ENCODE measurements at places on chromosomes 13 and 19.

- DNase-seq: no peak
These were observed 21.7 kb downstream of the MYH14 start for GRCh38 chr19:50224986-50225747.

- DNase-seq: no peak
These were observed 68.0 kb upstream of the GPR183 start for GRCh38 chr13:99374994-99375737.

DNA sequence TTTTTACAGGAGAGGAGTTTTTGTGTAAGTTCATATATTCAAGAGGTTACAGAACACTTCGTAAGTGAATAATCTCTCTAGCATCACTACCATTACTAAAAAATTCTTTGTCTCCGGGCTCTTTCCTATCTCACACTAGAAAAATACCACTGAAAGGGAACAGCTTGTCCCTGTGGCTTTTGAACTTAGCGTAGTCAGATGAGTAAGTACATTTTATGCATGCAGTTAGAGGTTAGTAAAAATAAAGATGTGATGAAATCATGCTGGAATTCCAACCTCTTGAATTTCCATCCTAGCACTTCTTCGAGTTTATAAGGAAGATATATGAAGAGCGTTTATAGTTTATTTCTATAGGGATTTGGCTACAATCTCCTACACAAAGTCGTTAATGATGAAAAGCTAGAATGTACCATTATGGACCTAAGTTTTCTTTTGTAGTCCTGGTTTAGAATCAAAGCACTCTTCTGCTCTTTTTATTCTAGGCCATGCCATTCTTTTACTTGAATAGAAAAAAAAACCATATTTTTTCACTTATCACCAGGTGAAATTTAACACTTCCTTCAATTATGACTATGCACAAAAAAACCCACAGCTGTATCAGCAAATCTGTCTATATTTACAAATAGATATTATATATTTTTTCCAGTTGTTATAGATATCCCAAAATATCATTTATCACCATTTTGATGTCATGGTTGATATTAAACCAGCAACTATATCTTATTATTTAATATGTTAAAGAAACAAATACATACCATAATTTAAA, 139.9 kb upstream of the PCDH9 start:
- no peak for DNase-seq

DNA sequence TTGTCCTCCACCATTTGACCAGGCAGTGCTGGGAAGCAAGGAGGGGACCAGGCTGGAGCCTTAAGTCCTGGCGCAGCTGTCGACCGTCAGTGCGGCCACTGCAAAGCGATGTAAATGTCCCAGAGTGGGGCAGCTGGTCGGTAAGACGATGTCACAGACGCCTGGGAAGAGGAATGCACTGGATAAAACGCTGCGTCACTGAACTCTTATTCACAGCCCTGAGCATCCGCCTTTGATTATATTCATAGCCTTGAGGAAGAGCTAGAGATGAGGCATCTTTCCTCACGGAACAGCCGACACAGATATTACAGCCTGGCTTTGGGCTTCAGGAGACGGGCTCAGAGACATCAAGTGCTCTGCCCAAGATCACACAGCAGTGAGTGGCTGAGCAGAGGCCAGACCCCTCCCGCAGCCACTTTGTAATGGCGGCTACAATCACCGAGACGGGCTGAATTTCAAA, 17.6 kb upstream of the TUBGCP3 start:
- no peak for DNase-seq

DNA sequence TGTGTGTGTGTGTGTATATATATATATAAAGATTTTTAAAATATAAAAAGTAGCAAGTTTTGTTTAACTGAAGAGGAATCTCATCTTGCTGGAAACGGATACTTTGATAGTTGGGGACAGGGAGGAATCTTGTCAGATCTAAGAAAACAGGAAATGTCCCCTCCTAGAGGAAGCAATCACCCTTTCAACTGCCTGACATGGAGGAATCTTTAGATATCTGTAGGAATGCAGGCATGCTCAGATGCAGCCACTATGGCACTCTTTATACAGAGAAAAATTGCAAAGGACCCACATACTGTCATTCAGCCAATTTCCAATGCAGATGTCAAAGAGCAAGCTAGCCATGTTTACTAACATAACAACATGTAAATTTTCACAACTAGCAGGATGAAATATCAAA, 38.8 kb downstream of the ZNF611 start:
- no peak for DNase-seq

GRCh38 chr19:18612051-18612771, 459 bp upstream of the TMEM59L start:
- DNase-seq: no peak

- no peak for DNase-seq
These were observed 3.0 kb upstream of the WDFY2 start for GRCh38 chr13:51581148-51581820.

GRCh38 chr19:11890634-11891033, 3.1 kb downstream of the ZNF69 start:
- DNase-seq: no peak

DNA sequence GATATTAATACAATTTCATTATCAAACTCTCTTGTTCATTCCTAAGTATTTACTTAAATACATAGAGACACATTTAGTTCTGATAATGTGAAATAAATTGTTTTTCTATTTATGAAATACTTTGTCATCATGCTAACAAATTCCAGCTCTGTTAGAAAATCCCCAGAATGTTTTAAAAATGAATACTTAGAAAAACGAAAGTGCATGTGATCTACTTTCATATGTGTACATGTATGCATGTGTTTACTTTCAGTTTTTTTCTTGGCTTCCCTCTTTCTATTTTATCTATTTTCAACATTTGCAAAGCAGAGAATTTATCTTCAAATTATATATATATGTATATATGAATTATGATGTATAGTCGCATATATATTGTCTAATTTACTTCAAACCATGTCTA, 1110.0 kb upstream of the PCDH20 start:
- no peak for DNase-seq

DNA sequence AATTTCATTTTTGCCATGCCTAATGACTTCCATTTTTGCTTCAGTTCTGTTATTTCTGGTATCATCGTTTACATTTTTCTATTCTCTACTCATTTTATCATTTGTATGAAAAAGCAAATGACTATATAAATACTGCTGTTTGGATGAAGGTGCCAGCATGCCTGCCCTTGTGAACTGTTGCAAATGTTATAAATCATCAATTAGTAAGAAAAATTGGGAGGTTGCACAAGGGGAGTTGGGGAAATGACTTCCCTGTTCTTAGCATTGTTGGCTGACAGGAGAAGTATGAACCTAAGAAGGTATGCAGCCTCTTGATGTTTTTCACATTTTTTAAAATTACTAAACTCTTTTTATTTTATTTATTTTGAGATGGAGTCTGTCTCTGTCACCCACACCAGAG, 15.1 kb downstream of the SAFB start:
- DNase-seq: no peak

- no peak for DNase-seq
These were observed 5.8 kb downstream of the KIRREL2 start for GRCh38 chr19:35862528-35862927.

GRCh38 chr13:77177646-77178045, 149.2 kb downstream of the MYCBP2 start:
- DNase-seq: no peak

DNA sequence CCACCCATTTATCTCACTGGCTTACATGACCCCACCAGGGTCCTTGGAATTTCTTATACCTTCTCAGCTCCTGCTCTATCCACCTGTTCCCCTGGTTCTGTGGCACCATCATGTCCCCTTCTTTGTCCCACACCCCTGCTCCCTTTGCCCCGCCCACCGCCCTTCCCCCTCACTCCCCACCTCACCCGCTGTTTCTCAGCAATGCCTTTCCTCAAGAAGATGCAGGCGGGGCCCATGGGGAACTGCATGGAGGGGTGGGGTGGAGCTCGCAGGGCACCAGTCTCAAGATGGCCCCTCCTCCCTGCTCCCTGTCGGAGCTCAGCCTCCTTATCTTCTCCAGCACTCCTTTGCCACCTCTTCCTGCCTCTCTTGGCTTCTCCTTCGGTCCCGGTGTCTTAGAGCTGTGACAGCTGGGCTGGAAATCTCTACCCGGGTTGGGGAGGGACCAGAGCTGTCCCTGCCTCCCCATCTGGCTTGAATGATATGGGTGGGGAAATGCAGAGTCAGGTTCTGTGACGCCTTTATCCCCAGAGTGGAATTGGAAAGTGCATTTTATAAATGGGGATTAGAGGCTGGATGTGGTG, at the start of gene CABP5:
CABP5 (minus strand) TSS at position 405 of the 584 bp plus-strand sequence; CDS start at position 248, 157 bp downstream.
- DNase-seq: no peak

GRCh38 chr13:99501184-99501847, at the start of gene TM9SF2:
TM9SF2 (plus strand) TSS chr13:99501472; CDS start chr13:99501607, 135 bp downstream.
- DNase-seq: peak; percentile 98

- DNase-seq: no peak
These were observed 23.7 kb downstream of the KLF5 start for GRCh38 chr13:73082471-73082870.

GRCh38 chr19:18541258-18541991, 1.9 kb downstream of the FKBP8 start:
- DNase-seq: peak; percentile 33

DNA sequence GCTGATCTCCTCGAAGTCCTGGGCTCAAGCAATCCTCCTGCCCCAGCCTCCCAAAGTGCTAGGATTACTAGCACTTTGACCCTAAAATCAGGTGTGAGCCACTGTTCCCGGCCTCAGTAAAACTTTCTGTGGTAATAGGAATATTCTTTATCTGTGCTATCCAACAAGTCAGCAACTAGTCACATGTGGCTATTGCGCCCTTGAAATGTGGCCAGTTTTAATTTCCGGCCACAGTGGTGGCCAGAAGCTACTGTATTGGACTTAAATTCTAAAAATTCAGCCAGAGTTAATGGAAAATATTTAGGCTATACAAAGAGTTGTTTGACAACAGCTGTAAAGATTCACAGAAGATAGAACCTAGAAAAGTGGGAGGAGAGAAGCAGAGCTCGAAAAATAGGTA, 30.0 kb downstream of the KEAP1 start:
- DNase-seq: no peak

DNA sequence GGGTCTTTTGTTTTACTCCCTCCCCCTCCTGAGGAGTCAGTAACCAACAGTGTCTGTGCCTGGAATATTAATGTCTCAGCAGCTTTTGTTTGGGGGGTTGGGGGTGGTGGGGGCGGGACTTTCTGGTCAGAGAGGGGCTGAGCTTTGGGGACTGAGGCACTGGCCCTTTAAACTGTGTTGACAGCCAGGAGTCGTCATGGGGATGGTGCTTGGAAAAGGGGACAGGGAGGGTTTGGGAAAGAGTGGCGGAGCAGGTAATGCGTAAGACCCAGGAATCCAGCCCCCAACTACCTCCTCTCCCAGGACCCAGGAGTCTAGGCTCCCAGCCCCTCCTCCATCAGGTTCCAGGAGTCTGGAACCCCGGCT, 5.2 kb downstream of the CADM4 start:
- no peak for DNase-seq

DNA sequence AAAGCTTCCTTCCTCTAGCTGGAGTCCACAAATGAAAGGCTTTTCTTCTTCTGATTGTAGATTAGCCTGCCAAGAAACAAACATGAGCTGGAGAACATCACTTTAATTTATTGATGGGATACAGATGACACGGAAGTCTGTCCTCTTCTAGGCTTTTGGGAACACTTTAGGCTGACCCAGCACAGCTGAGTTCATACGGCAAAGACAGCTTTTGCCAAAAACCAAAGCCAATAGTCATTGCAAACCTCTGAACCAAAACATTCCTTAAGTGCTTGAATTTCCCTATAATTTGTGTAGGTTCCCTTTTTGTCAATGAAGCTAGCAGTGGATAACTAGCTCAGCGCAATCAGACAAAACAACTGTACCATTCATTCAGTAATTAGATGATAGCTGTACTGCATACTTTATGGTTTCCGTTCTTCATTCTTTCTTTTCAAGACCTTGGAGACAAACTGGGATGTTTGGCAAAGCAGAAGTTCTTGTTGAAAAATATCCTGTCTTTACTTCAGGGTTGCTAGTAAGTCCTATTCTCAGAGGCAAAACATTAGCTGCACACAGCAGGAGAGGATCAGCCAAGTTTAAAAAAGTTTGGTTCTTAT, 95.7 kb upstream of the SPRY2 start:
- no peak for DNase-seq

GRCh38 chr19:12085074-12085818, 20.7 kb downstream of the ZNF844 start:
- no peak for DNase-seq

DNA sequence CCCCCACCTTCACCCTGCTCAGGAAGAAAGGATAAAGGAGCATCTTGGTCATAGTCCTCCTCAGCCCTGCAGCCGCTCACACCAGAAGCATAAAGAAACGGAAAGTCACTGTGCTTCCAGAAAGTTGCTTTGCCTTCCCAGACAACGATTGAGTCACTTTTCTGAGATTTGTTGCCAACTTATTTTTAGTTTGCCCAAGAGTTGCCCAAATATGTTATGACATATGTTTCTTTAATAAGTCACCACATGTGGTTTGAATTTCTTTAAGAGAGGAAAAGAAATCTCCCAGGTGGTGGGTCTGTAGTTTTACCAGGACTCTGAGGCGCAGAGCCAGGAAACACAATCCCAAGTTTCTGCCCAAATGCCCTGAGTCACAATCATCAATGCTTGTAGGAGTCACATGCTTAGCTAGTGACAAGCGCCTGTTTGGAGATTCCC, 63.4 kb upstream of the LRCH1 start:
- DNase-seq: no peak

DNA sequence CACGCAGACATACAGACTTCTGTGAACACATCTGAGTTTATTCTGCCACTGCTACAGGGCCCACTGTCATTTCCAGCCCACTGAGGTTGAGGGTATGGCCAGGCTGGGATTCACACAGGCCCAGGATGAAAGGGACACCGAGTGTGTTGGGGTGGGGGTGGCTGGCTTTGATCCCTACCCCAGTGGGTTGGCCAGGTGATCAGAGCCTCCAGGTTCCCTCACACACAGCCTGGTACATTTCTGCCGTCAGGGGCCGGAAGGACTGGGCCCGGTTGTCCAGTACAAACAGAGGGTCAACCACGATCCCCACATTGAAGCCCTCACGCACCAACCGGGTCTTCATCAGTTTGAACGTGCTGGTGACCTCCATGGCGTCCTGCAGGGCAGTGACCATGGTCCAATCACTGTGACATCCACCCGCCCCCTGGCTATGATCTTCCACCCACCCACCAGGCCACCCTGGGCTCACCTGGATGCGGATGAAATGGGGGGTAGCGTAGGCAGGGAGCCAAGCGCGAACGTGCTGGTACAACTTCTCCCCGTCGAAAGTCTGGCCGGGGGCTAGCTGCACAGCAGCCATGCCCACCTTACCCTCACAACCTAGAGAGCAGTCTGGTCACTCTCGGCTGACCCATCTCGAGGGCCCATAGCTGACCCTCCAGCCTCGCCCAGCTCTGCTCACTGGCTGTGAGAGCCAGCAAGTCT, 13.3 kb downstream of the SLC27A5 start:
- no peak for DNase-seq

GRCh38 chr19:43482193-43482592, 16.8 kb upstream of the LYPD3 start:
- DNase-seq: no peak

- DNase-seq: no peak
These were observed 92.8 kb upstream of the TPP2 start for GRCh38 chr13:102504002-102504401.

- DNase-seq: no peak
These were observed 123.4 kb upstream of the MCF2L start for GRCh38 chr13:112845511-112846144.

Measured in activated CD4-positive, alpha-beta T cell treated with anti-CD3 and anti-CD28 coated beads, Interleukin-2, amount 50 U/mL, for 48 hours (primary cell).